ENCODE measurements at places on chromosomes 12 and 14.

- DNase-seq = peak; percentile 60
These were observed 125.9 kb downstream of the ALX1 start for GRCh38 chr12:85405781-85406522.

DNA sequence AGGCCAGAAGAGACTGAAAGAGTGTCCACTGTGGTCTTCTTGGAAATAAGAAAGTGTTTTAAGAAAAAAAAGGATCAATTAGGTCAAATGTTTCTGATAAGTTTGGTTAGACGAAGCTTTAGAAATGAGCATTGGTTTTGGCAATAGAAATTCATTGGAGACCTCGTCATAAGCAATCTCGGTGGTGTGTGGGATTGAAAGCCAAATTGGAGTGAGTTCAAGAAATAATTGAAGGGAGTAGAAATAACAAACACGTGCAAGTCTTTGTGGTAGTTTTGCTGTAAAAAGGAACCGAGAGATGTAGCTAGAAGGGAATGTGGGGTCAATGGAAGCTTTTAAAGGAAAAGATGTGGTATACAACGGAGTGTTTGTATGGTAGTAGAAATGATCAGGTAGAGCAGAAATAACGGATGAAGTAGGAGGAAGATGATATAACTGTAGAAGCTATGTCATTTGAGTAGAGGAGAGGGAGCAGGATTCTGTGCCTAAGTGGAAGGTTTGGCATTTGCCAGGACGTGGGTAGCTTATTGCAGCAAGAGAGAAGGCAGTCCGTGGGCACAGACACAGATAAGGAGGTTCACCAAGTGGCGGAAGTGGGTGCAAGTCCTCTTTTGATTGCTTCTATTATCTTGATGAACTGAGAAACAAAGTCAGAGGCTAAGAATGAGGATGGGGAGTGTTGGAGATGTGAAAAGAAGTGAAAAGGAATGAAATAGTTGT, 146.2 kb downstream of the DACT1 start:
- DNase-seq = no peak

GRCh38 chr14:95054346-95055280, 102.7 kb downstream of the DICER1 start:
- no peak for DNase-seq

DNA sequence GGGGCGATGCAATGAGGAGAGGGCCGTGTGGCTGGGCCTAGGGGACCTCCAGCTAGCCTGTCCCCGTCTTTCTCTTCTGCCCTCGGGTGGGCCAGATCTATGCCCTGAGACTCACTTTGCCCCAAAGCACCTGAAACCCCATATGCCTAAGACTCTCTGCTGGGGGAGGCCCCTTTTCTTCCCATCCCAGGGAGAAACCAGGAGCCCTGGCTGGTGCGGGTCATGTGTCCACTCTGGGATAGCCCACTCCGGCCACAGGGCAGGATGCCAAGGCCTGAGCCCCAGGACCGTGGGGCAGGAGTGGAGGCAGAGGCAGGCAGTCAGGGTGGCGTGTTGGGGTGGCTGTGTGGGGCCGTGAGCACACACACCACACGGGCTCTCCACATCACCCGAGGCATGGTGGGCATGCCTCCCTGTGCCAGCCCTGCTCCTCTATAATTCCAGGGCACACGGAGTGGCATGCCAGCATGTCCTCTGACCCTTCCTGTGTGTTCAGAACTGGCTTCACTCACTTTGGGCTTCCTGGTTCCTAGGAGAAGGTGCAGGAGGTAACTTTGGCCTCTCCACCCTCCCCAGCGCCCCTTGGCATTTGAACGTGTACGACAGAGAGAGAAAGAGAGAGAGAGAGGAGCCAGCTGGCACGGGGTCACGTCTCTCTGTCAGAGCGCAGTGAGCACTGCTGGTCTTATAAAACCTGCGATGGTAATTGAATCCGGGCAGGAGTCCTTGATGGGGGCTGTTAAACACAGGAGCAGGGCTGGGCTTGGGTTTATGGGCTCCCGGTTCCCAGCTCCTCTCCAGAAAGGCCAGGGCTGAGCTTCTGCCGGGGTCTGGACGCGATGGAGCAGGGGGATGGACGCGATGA, 144.2 kb downstream of the KIF26A start:
- no peak for DNase-seq

- DNase-seq = no peak
These were observed 26.3 kb downstream of the BICDL1 start for GRCh38 chr12:120015313-120015712.

DNA sequence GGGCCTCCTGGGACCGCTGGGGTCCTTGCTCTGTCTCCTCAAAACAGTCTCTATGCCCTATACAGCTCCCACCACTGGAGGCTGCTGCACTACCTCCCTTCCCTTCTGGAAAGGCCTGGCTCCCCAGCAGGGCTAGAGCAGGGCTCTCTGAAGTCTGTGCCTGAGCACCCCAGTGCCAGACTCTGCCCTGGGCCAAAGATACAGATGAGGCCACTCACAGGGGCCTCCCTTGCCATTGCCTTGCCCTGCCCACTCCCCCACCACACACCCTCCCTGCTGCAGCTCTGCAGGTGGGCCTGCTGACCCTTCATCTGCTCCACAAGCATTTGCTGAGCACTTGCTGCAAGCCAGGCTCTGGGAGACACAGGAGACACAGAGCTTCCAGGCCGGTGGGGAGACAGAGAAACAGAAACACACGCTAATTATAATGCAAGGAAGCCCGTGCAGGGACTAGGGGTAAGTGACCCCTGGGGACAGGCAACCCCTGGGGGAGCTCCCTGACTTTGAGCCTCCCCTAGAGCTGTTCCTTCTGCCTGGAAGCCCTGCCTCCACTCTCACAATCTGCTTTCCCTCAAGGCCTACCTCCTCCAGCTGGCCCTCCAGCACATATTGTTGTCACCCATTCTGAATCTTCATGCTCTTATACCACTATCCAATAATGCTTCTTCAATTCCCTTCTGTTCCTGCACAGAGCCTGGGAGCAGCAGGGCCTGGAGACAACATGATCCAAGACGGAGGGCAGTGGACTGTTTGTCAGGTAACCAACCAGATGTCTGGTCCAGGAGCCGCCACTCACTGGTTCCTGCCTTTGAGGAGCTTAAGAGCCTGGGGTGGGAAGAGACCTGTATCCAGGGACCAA, 32.6 kb upstream of the PNMA1 start:
- DNase-seq = no peak

- DNase-seq = no peak
These were observed 190.4 kb downstream of the SLC5A8 start for GRCh38 chr12:101019667-101020066.

GRCh38 chr12:597926-598568, 65.2 kb downstream of the NINJ2 start:
- DNase-seq = peak; percentile 21

- DNase-seq = no peak
These were observed 175.7 kb upstream of the EGLN3 start for GRCh38 chr14:34126586-34126985.

GRCh38 chr12:107349008-107349747, 255.8 kb upstream of the CRY1 start:
- DNase-seq = peak; percentile 91

GRCh38 chr12:65825507-65826352, 1.4 kb downstream of the HMGA2 start:
- peak; percentile 77 for DNase-seq

DNA sequence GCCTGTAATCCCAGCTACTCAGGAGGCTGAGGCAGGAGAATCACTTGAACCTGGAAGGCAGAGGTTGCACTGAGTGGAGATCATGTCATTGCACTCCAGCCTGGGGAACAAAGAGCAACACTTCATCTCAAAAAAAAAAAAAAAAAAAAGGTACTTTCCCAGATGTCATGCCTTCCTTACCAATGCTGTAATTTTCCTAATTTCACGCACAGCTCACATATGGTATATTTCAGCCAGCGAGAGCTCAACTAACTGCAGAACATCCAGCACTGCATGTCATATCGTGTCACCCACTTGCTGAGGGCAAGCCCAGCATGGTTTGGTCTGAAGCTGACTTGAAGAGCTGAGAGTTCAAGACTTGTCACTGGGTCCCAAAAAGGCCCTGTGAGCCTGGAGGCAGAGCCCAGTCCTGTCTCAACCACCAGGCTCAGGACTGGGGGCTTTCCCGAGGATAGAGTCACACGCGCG, 29.0 kb downstream of the NFKBIA start:
- no peak for DNase-seq

DNA sequence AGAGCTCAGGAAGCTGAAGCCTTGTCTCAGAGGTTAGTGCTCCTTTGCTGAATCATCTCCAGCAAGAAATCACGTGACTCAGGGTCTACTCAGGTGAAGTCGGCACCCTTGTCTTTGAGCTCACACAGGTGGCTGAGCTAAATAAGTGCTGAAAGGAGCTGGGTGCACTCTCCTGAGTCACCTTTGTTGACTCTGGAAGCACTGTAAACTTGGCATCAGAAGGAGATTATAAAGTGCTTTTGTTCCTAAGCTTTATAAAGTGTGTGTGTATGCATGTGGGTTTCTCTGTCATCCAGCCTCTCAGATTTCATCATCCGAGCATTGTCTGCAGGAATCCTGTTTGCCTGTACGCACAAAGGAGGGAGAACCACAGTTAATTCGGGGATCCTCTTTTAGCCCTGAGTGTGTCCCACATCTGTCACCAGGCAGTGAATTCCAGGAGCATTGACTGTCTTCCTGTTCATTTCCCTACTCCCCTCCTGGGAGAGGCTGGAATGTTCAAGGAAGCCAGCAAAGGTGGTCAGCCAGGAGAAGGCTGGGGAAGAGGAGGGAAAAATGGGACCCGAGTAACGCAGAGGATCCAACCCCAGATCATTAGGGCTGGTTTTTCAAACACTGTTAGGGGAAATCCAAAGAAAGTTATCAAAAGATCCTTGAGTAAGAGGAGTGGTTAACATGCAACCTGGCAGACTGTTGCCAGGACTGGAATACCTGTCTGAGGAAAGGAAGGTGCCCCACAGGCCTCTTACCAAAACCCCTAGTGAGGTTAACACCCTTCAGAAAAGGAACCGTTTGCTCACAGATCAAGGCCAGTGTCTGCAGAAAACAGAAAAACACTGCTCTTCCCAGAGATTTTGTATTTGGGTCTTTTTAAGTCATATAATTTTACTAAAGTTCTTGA, 157.5 kb upstream of the HIF1A start:
- peak; percentile 80 for DNase-seq

GRCh38 chr12:71440345-71440762, 756 bp downstream of the LGR5 start:
- peak; percentile 43 for DNase-seq

DNA sequence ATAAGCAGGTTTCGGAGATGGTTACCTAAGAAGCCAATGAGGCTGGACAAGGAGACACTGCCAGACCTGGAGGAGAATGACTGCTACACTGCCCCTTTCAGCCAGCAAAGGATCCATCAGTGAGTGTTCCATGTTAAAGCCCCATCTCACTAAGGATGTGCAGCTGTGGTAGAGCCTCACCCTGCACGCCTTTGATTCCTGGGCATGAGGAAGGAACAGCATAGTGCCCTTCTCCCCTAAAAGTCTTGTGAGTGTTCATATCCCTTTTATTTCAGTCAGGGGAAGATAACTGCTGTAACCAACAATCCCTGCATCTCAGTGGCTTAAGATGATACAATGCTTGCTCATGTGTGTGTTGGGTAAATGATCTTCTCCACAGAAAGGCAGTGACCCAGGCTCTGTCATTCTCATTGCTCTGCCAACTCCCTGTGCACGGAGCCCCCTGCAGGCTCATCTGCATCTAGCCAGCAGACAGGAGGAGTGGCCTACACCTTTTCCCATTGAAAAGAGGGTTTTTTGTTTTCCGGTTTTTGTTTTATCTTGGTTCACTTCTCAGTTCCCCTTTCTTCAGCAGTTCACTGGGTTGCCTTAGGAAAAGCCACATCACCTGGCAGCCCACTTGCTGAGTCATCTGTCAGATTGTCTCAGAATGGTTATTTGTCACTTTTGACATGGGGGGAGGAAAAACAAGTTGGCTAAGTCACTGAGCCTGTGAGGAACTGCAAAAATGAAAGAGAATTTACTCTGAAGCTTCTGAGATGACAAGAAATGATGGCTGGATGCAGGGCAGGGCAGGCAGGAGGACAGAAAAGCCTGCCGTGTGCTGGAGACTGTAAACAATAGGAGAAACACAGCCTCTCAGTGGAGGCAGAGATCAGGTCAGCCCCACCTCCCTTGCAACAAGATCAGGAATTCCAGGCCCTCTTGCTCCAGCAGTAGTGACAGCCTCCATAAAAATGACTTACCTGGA, 193.3 kb downstream of the ANO4 start:
- DNase-seq = peak; percentile 73

- DNase-seq = peak; percentile 46
These were observed 13.2 kb downstream of the STK38L start for GRCh38 chr12:27257104-27257843.

DNA sequence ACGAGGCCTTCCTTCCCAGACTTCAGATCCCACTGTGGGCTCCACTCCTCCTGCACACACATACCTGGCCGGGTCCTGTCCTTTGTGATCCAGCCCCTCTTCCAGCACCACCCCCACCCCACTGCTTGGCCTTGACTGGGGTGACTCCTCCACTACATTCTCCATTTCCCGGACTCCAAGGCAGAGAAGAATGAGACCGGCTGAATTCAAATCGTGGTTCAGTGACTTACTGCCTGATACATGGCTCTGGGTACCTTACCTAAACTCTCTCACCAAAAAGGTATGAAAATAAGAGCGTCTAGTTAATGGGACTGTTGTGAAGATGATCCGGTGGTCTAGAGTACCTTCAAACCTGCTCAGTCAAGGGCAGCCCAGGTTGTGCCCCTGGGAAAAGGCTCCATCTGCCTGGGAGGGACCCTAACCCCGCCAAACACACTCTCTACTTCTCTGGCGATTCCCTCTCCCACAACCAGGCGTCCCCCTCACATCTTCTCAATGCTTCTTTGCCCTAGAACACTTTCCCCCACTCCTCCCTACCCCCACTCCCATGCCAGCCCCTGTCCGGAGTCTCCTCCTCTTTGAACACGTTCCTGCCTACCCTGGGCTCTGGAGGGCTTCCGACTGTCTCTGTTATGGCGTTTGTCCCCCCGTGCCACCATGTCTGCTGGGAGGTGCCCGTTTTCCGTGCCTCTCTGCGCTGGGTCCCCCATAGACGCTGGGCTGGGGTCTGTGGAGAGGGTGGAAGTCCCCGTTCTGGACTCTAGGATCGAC, 1.5 kb upstream of the ZBTB42 start:
- peak; percentile 66 for DNase-seq

- DNase-seq = no peak
These were observed 12.8 kb upstream of the BMAL2 start for GRCh38 chr12:27319848-27320247.

DNA sequence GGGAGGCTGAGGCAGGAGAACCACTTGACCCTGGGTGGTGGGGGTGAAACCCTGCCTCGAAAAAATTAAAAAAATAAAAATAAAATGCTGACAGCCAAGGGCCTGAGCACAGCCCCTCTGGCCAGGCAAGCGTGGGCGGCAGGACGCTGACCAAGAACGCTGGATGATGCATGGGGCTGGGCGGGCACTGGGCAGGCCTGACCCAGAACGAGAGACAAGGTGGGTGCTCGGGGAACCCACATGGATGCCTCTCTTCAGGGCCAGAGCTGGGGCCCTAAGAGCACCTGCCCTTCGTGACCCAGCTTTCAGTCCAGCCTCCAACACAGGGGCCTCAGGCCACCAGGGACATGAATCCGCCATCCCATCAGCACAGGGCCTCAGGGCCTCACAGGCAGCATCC, 11.3 kb downstream of the GALNT9 start:
- no peak for DNase-seq
